ENCODE measurements at places on chromosomes 1 and 21.

GRCh38 chr1:56643661-56644060 lies 1.5 kb upstream of the PRKAA2 start:
- no peak for DNase-seq

- no peak for DNase-seq
Observed at GRCh38 chr21:15257646-15258045, 192.8 kb upstream of the NRIP1 start.

DNA sequence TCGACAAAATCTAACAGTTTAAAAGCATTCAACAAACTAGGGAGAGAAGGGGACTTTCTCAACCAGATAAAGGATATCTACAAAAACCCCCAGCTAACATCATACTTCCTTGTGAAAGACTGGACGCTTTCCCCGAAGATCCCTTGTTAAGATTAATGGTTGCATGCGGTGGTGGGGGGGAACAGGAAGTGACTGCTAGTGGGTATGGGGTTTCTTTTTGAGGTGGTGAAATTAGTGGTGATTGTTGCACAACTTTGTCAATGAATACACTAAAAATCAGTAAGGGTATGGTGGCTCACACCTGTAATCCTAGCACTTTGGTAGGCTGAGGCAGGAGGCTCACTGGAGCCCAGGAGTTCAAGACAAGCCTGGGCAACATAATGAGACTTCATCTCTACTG lies 26.9 kb upstream of the EYA3 start:
- no peak for DNase-seq

GRCh38 chr1:244112636-244113035 lies 61.6 kb downstream of the ZBTB18 start:
- DNase-seq: no peak

GRCh38 chr1:1046243-1046642 lies 26.3 kb downstream of the AGRN start:
- DNase-seq: no peak

DNA sequence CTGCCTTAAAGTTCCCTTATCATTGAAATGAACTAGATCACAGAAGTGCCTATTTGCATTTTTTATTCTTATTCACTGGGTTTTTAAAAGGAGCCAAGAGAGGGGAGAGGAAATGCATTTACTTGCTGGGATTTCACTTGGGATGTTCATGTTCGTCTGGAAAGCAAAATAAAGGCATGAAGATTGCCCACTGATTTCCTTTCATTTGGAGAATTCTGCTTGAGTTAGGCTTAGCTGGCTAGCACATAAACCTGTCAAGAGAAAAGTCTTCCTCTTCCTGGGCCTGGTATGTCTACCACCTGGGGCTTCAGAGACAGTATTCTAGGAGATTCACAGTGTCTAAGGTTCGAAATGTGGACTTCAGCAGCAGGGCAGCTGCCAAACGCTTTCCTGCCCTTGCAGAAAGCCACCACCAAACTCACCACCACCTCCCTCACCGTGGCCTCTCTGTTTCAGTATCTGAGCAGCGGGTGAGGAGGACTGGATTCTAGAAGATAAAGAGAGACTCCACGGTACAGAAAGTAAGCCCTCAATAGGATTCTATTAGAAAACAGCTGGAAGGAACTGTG lies 44.5 kb downstream of the HIVEP3 start:
- DNase-seq: no peak

GRCh38 chr1:1752636-1753606 lies 25.3 kb downstream of the NADK start:
- DNase-seq: no peak

GRCh38 chr1:7962636-7963377 lies 1.3 kb downstream of the PARK7 start:
- DNase-seq: no peak

DNA sequence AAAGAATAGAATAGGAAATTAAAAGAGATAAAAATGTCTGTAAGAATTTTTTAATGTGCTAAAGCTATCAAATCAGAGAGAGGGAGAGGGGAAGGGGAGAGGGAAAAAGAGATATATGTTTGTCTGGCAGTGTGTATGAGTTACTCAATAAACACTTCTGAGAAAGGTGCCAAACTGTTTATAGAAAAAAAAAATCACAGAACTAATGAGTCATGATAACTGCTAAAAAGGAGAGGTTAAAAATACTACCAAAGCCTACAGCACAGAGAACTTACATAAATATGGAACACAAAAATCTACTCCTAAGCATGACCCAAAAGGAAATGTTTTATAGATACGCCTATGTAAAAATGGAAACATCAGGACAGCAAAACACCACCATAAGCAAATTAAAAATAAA lies 45.4 kb downstream of the SELENOF start:
- no peak for DNase-seq

- DNase-seq: no peak
Observed at GRCh38 chr1:162564762-162565218, 3.3 kb downstream of the UAP1 start.

DNA sequence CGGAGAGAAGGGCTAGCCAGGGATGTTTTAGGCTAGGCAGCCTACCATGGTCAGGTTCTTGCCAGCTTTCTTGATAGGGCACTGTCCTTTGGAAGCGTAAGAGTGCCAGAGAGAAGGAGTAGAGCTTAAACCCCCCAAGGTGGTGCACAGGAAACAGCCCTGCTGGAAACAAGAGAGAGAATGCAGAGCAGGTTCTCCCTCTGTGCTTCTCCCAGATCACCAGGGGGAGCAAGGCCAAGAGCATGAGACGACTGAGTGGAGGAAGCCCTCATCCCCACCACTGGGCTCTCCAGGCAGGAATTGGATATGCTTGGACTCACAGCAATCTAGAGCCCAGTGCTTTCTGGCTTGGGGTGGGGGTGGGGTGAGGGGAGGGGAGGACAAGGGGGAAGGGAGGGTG lies 49.8 kb downstream of the ATP2B4 start:
- no peak for DNase-seq

GRCh38 chr1:40270152-40270834 lies 12.3 kb downstream of the ZMPSTE24 start:
- no peak for DNase-seq

DNA sequence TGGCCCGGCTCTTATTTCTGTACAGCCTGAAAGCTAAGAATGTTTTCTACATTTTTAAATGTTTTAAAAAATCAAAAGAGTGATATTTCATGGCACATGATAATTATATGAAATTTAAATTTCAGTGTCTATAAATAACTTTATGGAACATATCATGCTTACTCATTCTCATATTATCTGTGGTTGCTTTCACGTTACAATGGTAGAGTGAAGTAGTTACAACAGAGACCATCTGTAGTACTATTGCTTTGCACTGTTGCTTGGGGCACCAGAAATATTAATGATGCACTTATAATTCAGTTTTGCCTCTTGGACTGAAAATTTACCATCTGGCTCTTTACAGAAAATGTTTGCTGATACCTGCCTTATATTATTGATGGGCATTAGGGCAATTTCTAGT lies 481.6 kb downstream of the PLPP3 start:
- no peak for DNase-seq

GRCh38 chr1:167373398-167373797 lies 144.9 kb downstream of the CD247 start:
- no peak for DNase-seq

GRCh38 chr1:29743264-29743663 lies 506.9 kb downstream of the PTPRU start:
- DNase-seq: no peak

DNA sequence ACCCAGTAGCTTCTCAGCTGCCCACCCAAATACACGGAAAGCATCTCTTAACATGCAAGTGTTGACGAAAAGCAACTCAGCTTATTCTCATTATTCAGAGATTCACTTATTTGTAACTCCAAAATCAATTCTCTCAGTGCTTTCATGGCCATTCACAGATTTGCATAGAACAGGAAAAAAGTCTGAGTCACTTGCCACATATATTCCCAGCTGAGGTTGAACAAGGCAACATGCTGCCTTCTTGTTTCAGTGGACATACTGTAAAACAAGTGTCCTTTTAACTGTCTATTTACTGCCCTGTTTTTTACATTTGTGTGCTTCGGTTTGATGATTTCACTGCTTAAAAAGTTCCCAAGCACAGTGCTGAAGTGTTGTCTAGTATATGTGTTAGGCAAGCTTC lies 273.0 kb downstream of the LTN1 start:
- DNase-seq: no peak

GRCh38 chr1:159307346-159308020 lies 5.3 kb downstream of the FCER1A start:
- DNase-seq: no peak

- no peak for DNase-seq
Observed at GRCh38 chr1:94045465-94046056, 75.4 kb downstream of the ABCA4 start.

DNA sequence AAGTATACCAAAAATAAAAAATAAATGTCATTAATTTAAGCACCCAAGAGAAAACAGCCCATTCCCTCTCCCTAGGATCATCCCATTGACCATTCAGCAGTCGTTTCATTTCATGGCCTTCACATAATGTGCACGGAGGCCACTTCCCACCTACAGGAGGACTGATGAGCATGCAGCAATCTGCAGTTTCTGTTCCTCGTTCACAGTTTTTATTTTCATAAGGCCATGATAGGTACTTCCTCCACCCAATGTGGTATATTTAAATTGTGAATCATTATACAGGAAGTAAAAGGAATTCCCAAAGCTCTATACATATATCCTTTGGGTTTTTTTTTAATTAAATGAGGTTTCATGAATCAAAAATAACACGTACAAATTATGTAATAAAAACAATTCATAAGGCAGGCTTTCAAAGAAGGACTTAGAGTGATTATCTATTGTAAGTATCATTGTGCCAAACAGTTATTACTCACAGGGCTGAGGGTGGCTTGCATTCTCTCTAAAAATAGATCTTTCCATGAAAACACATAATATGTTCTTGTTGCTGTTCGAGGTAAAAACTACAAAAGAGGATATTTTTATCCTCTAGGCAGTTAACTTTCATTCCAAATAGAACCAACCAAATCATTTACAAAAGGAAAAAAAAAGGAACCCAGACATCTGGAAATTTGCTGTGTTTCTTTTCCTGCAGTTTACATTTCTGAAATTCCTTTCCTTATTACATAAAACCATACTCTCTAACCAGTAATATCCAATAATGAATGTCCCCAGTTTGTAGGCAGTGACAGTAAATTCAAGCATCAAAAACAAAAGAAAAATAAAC lies 27.5 kb upstream of the SLC44A3 start:
- no peak for DNase-seq

DNA sequence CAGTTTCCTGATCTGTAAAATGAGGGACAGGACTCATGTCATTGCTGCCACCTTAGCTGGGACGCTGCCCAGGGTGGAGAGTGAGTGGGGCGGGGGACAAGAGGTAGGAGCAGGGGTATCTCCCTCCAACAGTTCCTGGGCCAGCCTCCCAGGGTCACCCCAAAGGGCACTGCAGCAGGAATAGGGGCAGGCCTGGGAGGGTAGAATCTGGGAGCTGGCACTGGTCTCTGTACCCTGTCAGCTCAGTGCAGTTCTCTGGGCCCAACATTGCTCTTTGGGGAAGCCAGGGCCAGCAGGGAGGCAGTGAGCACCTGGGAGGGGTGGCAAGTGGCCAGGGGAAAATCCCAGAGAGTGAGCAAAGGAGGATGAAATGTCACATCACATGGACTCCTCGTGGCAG lies 55.8 kb downstream of the ELK4 start:
- DNase-seq: no peak

GRCh38 chr1:81498471-81499462 lies 302.0 kb upstream of the ADGRL2 start:
- DNase-seq: no peak

GRCh38 chr1:22767852-22768251 lies 57.2 kb downstream of the EPHB2 start:
- DNase-seq: no peak

GRCh38 chr1:43037466-43037865 lies 78.8 kb upstream of the SLC2A1 start:
- DNase-seq: no peak

- no peak for DNase-seq
Observed at GRCh38 chr1:205805082-205805711, 7.8 kb downstream of the SLC41A1 start.

DNA sequence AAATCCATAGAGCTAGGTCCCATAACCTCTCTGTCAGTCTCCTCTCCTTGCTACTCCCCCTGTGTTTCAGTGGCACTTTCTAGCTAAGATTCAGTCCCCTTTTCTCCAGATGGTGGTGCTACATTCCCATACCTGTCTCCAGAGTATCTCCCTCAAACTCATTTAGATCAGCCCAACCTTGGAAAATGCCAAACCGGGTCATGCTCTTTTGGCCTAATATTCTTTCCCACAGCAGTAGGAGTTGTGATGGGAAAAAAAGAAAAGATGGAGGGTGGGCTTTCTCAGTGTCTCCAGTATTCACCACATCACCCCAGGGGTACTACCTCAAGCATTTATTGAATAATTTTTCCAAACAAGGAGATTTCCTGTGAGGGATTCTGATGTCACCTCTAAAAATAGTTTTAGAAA lies 3.2 kb upstream of the RXFP4 start:
- no peak for DNase-seq

DNA sequence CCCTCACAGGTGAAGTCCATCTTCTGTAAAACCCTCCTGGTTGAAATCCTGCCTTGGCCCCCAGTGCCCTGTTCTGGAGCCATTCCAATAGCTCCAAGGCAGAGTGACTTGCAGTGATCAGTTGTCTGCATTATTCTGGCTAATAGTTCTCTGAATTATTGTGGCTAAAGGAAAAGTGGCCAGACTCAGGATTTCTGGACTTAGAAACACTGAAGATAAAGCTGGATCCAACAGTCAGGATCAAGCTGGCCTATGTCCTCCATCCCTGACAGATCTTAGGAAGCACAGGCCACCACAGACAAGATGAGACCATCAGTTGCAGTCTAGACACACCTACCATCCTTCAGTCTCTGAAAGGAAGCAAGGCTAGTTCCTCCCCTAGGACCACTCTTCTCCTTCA lies 801 bp upstream of the C2CD4D start:
- no peak for DNase-seq

DNA sequence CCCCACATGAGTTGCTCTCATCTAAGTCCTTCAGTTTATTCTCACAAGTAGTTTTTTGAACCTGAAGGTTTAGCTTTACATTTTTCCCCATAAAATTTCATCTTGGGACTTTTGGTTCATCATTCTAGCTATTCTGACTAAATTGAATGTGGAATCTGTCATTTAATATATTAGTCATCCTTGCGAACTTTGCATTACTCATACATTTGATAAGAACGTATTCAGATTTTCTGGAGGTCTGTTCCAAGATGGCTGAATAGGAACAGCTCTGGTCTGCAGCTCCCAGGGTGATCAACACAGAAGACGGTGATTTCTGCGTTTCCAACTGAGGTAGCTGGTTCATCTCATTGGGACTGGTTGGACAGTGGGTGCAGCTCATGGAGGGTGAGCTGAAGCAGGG lies 59.8 kb upstream of the CSF1 start:
- no peak for DNase-seq

DNA sequence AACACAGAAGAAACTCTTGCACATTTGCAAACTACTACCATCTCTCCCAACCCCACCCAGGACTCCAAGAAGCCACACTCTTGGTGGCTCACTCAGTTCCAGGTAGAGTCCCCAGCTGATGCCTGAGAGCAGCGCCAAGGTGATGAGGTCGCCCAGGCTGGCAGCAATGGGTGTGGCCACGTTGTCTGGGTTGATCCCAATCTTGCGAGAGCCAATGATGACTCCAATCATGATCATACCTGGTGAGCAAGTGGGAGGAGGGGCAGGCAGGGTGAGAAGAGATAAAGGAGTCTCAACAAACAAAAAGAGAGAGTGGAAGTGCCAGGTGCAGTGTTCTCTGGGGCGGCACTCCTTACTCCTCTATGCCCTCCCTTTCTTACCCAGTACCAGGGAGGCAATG lies 14.4 kb downstream of the SLC41A1 start:
- DNase-seq: no peak

GRCh38 chr1:115655306-115655663 lies 13.5 kb downstream of the VANGL1 start:
- DNase-seq: no peak
